Nucleus accumbens (tissue), 56 donors: ENCODE measurements at places on chromosomes 6 and 20.

DNA sequence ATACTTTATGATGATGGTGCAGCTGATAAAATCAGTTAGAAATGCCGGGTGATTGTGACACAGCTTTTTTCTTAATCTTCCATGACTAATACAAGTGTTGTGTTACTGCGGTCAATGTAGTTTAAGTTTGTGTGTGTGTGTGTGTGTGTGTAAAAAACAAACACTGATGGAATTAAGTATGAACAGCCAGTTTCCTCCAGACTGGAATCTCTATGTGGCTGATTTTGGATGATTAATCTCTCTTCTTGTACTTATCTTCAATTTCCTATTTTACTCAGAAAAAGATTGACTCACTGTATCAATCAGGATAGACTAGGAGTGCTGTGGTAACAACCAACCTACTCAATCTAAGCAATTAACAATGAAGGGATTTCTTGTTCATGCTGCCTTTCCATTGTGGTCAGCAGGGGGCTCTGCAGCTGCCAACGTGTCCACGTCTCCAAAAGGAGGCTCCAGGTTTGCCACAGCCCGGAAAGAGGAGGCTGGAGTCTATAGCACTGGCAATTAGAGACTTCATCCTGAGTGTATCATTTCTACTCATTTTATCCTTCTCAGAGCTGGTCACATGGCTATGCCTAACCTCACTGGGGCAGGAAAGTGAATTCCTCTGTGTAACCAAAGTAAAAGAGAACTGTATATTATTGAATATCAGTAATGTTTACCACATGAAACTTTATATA lies 107.7 kb downstream of the CD109 start:
- DNase-seq: no peak

DNA sequence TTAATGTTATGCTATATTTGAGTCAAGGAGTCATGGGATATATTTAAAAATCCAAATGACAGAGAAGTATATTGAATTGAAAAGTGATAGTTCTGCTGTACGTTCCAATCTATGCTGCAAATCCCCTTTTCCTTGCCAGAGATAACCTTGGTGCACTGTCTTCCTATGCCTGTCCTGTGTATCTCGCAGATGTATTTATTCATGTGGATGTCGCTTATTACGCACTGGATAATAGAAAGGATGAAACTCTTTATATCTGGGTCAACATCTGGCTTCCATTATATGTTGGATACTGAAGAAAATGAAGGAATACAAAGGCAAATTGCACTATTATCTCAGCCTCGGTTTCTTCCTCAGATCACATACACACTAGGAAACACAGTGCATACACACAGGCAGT lies 331.3 kb downstream of the BCKDHB start:
- no peak for DNase-seq

- no peak for DNase-seq
These were observed 7.4 kb upstream of the LAMP5 start for GRCh38 chr20:9506964-9507369.

DNA sequence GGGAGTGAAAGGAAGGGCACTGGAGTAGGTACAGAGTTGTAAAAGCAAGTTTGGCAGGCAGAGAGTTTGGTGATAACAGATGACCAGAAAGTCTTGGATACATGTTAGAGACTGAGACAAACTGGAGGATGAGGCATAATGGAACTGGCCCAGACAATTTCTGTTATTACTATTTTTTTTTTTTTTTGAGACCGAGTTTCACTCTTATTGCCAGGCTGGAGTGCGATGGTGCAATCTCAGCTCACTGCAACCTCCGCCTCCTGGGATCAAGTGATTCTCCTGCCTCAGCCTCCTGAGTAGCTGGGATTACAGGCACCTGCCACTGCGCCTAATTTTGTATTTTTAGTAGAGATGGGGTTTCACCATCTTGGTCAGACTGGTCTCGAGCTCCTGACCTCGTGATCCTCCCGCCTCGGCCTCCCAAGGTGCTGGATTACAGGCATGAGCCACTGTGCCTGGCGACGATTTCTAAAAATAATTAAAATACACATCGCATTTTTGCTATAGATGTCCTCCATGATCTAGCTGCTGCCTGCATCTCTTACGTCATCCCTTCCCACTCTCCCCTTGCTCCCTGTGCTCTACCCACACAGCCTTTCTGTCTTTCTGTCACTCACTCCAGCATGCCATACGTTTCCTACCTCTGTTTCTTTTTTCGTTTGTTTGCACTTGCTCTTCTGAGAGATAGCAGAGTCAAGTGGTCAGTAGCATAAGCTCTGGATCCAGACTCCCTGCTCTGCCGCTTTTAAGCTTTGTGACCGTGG lies 23.5 kb downstream of the MAPK14 start:
- no peak for DNase-seq

GRCh38 chr6:80338201-80338836 lies 231.8 kb downstream of the BCKDHB start:
- DNase-seq: peak; percentile 14

GRCh38 chr6:148235446-148235845 lies 107.2 kb upstream of the SASH1 start:
- DNase-seq: no peak

GRCh38 chr6:13769655-13770053 lies 44.7 kb downstream of the MCUR1 start:
- no peak for DNase-seq

DNA sequence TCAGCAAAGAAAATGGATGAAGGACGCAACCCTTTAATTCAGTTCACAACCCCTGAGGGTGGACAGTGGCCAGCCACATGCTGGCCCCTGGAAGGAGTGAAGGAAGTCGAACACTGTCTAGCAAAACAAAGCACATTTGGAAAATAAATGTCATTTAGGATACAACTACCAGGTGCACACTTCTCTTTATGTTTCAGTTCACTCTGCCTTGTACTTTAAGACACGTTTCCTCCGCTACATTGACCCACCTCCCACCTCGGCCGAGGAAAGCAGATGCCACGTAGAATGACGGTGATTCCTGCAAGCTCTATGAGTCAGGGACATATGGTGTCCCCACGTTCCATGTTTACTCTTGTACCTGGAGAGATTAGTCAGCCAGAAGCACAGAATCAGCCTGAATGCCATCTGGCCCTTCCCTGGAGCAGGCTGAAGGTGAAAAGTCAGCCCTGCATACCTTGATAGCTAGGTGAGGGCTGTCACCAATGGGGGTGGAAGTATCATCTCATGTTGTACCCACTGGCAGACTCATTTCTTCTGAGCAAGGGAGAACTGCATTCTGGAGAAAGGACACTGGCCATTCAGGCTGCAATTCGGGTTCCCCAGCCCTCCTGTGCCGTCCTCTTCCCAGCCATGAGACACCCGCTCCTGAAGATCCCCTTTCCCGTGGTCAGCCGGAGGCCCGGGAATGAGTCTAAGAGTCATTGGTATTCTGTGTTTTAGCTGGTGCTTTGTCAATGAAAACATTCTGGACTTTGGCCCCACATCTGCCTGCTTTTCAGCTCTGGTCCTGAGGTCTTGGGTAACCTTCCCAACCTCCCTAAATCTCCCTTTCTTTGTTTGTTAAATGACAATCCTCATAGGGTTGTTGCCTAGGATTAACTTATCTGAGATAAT lies 60.6 kb downstream of the FOXA2 start:
- DNase-seq: no peak

DNA sequence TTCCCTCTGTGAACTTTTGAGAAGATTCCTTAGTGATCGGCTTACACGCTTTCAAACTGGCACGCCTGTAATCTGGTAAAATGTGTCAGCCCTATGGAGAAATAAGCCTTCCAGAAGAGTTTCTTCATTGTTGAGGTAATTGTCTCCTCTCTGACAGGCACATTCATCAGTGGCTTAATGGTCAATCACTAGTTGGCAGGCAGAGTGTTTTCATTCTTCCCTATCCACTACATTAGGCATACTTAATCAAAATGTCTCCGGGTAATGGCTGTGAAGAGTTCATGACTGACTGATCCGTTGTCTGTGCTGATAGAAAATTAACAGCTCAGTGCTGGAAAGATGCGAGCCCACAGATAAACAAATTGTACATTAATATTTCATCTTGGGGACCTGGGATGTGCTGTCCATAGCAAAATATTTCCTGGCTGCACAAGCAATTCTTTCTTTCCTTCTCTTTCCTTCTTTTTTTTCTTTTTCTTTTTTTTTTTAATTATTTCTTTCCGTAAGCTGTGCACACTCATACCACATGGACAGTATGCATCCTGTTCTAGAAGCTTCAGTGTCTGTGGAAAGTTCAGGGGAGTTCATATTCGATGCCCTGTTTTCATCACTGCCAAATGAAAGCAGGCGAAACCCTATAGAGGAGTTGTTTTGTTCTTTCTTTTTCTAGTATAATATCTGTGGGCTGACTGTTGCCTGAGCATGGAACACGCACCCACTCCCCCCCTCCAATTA lies 31.4 kb downstream of the TSHZ2 start:
- no peak for DNase-seq

DNA sequence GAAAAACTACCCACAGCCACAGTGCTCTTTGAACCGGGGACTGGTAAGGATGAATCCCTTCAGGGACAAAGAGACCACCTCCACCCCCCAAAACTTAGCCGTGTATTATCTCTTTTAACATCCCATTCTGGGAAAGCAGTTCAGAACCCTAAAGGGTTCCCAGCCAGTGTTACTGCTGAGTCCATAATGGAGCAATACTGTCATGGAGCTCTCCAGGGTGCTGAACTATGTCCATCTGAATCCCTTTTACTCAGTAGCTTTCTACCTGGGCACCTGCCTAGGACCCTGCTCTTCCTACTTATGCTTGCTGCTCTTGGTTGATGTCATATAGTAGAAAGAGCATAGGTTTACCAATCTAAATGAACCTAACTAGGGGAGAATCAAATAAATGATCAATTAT lies 22.3 kb upstream of the SAYSD1 start:
- no peak for DNase-seq

DNA sequence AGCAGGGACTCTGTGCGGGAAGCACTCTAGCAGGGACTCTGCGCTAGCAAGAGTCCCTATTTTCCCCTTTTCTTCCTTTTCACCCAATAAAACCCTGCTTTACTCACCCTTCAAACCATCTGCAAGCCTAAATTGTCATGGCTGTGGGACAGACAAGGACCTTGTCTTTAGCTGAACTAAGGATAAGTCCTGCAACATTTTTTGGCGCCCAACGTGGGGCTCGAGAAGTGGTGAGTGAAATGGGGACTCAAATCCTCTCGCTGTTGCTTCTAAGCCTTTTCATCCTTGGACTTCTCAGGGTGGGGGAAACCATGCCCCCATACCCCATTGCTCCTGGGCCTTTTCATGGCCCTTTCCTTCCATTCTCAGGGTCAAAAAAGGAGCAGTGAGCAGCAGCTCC lies 46.4 kb downstream of the IMPG1 start:
- no peak for DNase-seq

DNA sequence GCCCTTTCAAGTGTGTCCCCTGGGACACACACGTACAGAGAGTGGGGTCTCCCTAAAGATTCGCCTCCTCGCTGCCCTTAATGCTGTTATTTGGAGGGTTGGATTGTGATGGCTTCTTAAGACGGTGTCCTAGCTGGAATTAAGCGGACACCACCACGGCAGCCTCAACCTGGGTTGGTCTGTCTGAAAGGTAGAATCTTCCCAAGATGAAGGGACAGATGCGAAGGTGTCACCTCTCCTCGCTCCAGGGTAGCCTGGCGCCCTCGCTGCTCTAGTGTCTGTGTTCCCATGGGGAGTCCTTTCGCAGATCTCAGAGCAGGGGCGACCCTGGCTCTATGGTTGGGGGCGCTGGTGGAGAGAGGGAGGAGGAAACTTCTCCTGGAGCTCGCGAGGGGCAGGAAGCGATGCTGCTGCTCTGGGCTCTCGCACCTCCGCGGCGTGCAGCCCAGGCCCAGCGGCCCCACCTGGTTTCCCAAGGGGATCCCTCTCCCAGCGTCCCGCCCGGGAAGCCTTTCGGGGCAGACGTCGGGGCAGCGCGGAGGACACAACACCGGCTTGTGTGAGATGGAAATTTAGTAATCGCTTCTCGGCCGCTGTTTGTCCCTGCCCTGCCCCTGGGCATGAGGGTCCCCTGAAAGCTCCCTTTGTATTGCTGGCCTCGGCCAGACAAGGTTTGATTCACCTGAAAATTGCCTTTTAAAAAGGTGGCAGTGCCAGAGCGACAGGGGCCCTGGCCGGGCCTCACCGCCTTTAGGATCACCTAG lies 1.7 kb downstream of the RSPO3 start:
- no peak for DNase-seq

- DNase-seq: no peak
These were observed 993.0 kb downstream of the EYS start for GRCh38 chr6:64714073-64714472.

- no peak for DNase-seq
These were observed 63.3 kb downstream of the ARHGAP18 start for GRCh38 chr6:129646642-129647041.

DNA sequence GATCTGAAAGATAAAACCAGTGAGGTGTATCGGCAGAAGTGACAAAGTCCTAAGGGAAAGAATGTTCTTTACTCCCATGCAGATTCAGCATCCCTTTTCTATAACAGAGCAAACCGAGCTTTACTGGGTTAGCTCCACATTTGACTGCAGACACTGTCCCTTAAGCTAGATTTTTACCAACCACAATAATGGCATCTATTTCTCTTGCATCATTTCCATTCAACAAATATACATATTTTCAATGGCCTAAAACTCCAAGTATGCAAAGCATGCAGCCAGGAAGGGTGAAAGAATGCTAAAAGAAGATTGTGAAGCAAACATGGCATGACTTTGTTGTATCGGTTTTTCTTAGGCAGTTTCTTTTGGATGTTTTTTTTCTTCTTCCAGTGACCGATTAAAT lies 255.4 kb downstream of the OGFRL1 start:
- DNase-seq: no peak

DNA sequence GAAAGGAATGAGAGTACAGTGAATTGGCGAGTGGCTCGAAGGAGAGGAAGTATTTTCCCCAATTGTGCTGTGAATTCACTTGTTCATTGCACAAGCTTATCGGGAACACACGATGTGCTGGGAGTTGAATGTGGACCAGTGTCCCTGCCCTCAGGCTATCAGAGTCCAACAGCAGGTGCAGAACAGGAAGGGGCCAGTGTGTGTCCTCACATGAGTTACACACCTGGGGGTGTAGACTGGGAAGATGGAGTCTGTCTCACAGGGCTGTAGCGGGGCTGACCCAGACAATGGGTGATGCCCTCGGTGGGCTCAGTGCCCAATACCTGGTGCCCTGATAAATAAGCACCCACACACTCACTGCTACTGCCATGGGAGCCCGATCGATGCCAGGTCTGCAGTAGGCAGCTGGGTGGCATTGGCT lies 14.4 kb downstream of the DUSP22 start:
- no peak for DNase-seq

DNA sequence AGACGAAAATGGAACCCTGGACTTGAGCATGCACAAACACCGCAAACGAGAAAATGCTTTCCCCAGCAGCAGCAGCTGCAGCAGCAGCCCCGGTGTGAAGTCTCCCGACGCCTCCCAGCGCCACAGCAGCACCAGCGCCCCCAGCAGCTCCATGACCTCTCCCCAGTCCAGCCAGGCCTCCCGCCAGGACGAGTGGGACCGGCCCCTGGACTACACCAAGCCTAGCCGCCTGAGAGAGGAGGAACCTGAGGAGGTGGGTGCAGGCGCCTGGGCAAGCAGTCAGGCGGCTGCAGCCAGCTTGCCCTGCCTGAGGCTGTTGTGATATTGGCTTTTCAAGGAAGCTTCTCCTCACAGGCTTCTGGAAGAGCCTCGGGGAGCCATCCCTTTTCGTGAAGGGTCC lies 35.8 kb upstream of the PCMTD2 start:
- DNase-seq: no peak

GRCh38 chr20:57372157-57372556 lies 19.0 kb upstream of the RBM38 start:
- DNase-seq: no peak
